ENCODE measurements at places on chromosomes 1 and 21.
A peak's percentile ranks its signal among the peaks of the same experiment; 100 is the strongest.

DNA sequence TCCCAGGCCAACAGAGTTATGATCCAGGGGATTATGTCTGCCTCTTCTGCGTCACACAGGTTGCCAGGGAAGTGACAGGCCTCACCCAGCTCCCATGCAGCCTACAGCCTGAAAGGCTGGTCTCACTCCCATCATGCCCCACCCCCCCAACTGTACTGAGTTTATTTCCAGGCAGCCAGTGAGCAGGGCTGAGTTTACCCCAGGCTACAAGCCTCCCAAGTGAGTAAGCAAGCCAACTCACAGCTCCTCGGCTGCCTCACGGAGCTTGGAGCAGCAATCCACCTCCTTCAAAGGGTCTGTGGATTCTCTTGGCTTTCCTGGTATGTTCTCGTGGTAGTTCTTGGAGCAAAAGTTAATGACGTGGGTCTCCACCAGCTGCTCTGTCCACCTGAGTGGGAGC lies 1147.6 kb upstream of the ADGRL4 start:
- DNase-seq, result no peak

DNA sequence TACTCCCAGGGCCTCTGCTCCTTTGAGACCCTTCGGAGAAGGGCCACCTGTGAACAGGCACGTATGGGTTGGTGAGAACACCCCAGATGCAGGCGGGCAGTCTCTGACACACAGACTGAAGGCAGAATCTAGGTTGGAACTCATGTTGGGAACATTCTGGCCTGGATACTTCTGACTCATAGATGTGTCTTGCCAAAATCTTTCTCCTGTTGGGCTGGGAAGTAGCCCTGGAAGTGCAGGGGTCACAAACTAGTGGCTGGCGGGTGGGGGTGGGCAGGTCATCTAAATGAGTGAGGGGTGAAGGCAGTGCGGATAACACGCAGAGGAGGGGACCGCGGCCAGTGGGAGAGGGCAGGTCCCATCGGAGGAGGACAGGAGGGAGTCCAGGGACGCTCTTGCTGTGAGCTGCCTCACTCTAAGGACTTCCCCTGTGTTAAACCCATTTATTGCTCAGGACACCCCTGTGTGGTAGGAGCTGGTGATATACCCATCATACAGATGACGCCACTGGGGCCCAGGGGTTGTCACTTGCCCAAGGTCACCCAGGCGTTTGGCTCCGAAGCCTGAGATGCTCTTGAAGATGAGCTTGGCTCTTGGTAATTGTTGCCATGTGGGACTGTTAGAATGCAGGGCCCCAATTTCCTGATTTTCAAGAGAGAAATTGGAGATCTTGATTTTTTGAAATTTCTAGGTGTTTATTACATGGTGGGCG lies 181.0 kb downstream of the PTPRU start:
- no peak for DNase-seq

GRCh38 chr1:15173863-15174614 lies 20.5 kb downstream of the TMEM51 start:
- DNase-seq, result no peak

GRCh38 chr1:81490614-81491013 lies 310.1 kb upstream of the ADGRL2 start:
- DNase-seq, result no peak

DNA sequence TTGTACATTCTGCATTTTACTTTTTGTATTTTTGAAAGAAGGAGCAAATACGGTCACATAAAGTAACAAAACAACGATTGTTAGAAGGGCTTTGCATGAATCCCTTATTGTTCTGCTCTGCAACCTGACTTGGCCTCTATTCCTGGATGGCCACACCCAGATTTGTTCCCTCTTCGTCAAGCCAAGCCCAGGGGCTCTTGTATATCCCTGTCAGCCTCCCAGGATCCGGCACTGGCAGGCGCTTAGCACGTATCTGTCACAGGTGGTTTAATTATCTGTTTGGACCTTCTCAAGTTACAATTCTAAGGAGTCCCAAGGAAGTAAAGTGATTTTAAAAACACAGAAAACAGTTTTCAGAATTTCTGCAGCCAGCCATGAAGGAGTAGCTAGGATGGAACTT lies 28.0 kb downstream of the CRYAA start:
- DNase-seq, result peak; percentile 38

DNA sequence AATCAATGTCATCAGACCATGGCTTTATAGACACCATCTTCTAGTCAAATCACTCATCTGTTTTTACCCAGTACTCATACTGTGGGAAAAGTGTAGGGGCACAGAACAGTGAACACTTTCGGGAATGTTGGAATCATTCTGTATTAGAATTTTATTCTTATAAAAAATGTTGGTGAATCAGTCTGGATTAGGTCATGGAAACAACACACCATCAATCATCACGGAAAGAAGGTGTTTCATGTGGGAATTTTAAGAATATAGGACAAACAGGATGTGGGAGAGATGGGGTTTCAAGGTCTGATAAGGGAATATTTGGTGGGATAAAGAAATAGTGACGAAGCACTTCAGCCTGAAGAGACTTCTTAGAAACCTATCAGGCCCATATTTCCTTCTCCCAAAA lies 17.3 kb downstream of the GBP1 start:
- no peak for DNase-seq

GRCh38 chr1:209661071-209661470 lies 8.8 kb upstream of the LAMB3 start:
- no peak for DNase-seq

- DNase-seq, result no peak
Measured at GRCh38 chr1:233004451-233004850, 54.0 kb downstream of the NTPCR start.

DNA sequence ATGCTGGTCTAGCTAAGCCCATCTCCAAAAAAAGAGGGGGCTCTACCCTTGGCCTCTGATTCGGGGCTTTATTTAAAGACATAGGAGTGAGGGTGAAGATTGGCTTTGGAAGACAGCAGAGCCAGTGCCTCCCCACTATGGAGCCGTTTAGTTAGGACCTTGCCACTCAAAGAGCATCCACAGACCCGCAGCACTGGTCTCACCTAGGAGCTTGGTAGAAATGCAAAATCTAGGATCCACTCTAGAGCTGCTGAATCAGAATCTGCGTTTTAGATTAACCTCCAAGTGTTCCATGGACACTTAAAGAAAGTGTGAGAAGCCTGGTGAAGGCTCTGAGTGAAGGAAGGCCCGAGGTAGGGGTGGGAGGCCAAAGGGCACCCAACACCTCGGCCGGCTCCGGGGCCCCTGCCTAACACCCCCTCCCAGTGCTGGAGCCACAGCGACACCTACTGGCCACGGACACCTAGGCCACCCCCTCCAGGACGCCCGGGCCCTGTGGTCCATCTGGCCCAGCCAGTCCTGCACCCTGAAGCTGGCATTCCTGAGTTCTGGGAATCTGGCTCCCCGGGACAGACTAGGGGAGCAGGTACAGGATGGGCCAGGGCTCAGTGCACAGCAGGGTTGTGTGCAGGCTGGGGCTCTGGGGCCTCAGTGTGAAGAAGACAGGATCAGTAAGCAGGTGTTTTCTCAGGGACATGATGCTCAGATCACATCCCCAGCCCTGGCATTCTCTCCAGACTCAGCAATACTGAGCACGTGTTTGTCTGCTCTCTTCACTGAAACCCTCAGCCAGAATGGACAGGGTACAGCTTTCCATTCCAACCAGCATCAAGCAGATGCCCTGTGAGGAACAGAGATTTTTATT lies 79.2 kb downstream of the TMEM53 start:
- peak; percentile 4 for DNase-seq

GRCh38 chr1:175471039-175471800 lies 272.2 kb downstream of the TNR start:
- DNase-seq, result no peak

- DNase-seq, result no peak
Measured at GRCh38 chr1:41811051-41811795, 107.5 kb downstream of the HIVEP3 start.

- no peak for DNase-seq
Measured at GRCh38 chr1:44485229-44485933, 80.3 kb downstream of the RNF220 start.

DNA sequence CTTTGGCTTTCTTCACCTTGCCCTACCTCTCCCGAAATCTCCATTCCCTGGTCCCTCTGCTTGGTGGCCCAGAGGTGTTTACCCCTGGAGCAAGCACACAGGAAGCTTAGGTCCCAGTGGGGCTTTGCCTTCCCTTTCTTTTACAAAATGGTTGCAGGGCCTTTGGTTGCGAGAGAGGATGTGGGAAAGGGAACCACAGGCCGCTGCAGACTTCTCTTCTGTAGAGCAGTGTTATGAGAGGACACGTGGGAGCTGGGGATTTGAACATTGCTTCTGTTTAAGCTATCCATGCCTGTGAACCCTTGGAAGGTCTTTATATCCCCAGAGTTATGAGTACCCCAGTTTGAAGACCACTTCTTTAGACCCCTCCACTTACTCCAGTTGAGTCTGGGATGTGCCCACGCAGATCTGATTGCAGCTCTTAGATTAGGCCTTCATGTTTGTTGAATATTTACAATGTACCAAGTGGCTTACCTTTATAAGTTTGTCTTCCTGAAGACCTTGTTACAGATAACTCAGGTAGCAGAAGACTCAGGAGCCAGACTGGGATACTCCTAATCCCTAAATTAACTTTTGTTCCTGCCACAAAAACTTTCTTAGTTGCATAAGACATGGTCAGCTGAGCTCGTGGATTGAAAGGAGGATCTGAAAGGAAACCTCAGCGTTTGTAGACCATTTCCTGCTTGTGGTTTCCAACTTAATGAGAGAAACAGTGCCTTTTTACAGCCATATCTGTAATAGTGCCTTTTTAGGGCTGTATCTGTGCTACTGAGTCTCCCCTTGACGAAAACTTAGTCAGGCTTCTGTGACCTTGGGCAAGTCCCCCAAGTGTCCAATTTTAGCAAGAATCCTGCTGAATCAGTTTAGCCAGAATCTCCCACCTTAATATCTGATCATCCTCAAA lies 21.9 kb upstream of the IVNS1ABP start:
- DNase-seq, result no peak

- no peak for DNase-seq
Measured at GRCh38 chr1:178716111-178716510, 8.9 kb upstream of the RALGPS2 start.

GRCh38 chr1:46535063-46535462 lies 16.4 kb downstream of the KNCN start:
- no peak for DNase-seq

DNA sequence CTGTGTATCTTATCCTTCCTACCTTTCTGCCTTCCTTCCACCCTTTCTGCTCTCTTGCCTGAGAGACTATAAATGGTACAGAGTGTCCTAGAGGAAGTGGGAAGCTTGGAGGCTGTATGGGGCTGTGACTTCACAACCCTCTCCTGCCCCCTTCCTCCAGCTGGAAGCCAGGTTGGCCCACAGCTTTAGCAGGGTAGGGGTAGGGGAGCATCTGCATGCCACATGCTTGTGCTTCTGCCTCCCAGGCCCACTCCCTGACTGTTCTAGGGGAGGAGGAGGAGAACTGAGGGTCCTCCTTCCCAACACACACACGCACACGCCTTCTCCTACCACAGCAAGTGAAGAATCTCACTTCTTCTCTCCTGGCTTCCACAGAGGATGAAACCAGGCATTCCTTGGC lies 3.9 kb upstream of the SLC27A3 start:
- DNase-seq, result no peak

GRCh38 chr1:66426239-66426853 lies 107.6 kb upstream of the SGIP1 start:
- DNase-seq, result no peak

DNA sequence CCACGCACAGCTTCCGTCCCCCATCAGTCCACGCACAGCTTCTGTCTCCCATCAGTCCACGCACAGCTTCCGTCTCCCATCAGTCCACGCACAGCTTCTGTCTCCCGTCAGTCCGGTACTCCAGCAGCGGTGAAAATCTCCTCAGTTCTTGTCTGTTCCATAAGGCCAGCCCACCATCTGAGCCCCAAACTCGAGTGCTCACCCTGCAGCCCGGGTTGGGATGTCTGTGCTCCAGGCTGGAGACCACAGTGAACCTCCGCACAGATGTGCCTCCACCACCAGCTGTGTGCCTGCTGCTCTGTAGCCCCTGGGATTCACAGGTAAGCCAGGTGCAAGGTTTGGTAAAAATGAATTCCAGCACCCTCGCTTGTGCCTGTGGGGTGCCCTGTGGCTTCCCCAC lies 258.6 kb downstream of the NPHP4 start:
- DNase-seq, result no peak

DNA sequence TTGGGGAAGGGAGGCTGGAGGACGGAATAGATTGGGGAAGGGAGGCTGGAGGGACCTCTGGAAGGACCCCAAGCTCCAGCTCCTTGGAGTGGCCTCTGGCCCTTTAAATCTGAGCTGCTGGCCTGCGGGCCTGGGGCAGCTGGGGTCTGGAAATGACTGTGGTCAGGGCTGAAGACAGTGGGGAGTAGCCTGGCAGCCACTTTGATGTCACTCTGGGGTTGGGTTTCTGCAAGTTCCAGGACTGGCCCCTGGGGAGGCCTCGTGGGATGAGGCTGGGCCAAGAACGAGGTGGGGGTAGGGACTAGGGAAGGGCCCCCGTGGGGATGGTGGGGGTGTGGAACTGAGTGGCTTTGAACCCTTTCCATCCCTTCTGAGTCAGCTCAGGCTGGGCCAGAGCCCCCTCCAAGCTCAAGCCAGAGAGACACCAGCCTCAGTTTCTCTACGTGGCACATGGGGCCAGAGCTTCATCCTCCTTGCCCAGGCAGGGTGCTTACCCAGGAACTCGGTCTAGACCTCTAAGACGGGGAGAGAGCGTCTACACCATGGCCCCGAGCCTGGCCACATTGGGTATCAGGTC lies 59.7 kb downstream of the ALPL start:
- no peak for DNase-seq

DNA sequence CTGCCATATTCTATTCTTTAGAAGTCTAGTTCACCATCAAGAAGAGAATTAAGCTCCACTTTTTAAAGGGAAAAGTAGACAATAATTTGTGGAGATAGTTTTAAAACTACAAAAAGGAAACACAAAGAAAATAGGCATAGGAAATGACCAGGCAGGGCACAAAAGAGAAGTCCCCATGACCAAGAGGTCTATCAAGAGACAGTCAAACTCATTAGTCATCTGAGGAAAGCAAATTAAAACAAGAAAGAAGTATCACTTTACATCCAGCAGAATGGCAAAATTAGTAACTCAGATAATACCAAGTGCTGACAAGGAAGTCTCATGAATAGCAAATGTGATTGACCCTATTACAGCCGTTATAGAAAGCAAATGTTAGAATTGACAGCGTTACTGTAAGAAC lies 243.7 kb upstream of the SNX7 start:
- no peak for DNase-seq

DNA sequence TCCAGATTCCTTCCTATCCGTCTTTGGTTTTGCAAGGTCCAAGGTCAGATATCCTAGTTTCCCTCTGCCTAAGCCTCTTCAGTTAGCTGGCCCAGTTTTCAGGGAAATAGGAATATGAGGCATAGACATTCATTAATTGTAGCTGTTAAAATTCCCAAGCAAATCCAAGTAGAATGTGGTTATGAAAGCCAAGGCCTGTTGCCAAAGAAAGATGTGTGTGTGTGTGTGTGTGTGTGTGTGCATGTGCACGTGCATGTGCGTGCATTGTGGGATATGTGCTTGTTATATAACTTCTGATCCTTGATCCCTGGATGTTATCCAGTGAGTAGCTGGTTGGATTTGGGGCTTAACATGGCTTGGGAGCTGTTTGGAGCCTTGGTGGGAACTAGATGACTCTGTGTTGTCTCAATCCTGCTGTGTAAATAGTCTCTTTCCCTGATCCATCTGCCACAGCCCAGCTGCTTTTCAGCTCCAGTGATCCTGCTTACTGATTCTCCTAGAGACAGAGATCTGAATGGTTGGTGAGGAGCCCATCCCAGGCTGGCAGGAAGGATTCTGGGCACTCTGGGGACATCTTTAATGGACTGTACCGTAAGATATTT lies 70.6 kb upstream of the GCLM start:
- peak; percentile 62 for DNase-seq

- peak; percentile 9 for DNase-seq
Measured at GRCh38 chr21:32991361-32991760, 34.4 kb upstream of the OLIG2 start.

GRCh38 chr21:31688603-31689368 lies 29.3 kb downstream of the SOD1 start:
- DNase-seq, result no peak
